ENCODE measurements at places on chromosomes 11 and 22. TPM values are rescaled to one million over a fixed set of nuclear protein-coding genes. Genes with fewer than 3 reads are reported as not detected.

- no peak for DNase-seq
Measured at GRCh38 chr11:9760193-9760575, 96.3 kb downstream of the SWAP70 start.

DNA sequence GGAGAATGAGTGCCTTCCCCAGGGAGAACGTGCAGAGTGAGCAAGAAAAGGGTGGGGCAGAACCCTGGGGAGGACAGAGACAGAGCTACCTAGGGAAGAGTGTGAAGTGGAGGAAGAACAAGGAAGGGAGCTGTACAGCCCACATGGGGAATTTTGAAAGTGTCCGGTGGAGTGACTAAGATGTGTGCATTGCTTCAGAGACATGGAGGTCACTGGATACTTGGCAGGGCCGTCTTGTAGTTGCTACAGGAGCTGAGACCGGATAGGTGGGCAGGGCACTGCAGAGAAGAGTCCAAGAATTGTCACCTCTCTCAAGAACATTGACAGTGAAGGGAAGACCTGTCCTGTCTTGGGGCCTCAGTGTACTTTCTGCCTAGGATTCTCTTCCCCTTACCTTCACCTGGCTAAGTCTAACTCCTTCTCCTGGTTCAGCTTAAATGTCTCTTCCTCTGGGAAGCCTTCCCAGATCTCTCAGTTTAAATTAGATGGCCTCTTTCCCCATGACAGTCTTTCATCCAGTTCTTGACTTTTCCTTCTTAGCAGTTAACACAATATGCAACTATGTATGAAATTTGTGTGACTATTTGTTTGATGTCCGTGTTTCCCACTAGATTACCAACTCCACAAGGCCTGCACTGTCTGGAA, 9.2 kb upstream of the P2RY6 start:
- no peak for DNase-seq

DNA sequence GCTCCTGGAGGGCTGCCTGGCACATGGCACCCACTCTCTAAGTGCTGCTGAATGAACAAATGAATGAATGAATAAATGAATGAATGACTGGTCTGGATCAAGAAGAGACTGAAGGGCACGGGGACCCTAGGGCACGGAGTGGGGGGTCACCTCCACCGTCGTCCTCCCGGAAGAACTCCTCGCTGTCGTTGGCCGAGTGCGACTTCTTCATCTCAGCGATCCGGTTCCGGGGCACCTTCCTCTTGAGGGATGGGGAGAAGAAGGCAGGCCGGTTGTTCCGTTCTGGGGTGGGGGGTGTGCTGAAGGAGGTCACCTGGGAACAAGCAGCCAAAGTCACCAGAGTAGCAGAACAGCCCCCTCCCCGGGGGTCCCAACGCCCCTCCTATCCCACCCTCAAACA, 36.0 kb downstream of the NUP50 start:
- no peak for DNase-seq

DNA sequence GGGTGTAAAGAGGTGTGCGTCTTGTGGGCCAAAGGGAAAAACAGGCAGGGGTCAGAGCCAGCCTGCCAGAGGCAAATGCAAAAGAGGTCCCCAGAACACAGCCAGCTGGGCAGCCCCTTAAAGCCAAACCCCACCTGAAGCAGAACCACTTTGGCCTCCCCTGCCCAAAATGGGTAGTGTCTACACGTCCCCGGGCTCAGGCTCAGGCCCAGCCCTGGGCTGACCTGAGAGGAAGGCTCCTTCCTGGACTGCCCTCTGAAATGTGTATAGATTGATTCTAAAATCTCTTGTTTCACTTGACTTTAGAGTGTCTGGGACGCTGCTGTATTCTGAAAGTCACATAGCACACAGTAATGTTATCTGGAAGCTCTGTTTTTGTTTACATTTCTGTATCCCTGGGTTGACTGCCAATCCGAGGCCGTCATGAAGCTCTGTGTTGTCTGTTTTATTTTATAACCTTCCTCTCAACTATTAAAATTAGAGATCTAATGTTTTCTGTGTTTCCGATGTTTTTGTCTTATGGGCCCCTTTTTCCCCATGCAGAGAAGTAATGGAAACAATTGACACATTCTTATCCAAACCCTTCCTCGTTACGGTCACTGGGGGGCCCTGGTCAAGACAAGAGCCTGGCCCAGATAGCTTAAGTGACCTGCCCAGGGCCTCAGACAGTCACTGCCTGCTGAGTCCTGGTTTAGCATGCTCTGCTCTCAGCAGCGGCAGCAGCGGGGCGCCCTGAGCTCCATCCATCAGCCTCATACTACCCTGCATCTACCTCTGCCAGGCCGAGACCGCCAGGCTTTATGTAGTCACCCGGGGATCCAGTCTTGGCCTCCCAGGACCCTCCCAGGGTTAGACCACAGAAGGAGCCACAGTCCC, 10.1 kb downstream of the OVOL1 start:
- DNase-seq = no peak

DNA sequence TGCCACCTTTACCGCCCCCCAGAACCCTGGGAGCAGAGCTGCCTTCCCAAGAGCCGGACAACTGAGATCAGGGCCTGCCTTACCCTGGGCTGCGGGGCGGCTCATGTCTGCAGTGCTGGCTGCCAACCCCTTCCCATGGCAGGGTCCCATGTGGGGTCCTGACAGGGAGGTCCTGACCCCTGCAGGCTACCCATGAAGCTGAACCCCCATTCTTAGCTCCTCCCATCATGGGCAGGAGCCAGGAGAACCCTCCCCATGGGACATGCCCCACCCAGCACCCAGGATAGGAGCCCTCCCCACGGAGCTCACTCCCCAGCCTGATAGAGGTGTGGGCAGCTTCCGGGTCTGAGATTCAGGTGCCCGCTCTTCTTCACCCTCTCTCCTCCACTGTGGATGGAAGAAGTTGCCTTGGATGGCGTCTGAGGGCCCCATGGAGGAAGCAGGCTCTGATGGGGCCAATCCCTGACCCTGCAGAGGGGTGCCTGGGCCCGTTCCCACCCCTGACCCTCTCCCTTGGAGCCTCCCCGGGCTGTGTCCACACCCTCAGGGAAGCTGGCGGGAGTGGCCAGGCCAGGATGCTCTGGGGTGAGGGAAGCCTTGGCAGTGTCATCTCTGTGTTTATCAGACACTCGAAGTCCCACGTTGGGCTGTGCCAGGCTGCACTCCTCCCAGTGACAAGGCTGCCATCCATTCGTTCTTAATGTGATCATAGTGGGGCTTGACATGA, 1508.2 kb downstream of the BRD1 start:
- DNase-seq = no peak

DNA sequence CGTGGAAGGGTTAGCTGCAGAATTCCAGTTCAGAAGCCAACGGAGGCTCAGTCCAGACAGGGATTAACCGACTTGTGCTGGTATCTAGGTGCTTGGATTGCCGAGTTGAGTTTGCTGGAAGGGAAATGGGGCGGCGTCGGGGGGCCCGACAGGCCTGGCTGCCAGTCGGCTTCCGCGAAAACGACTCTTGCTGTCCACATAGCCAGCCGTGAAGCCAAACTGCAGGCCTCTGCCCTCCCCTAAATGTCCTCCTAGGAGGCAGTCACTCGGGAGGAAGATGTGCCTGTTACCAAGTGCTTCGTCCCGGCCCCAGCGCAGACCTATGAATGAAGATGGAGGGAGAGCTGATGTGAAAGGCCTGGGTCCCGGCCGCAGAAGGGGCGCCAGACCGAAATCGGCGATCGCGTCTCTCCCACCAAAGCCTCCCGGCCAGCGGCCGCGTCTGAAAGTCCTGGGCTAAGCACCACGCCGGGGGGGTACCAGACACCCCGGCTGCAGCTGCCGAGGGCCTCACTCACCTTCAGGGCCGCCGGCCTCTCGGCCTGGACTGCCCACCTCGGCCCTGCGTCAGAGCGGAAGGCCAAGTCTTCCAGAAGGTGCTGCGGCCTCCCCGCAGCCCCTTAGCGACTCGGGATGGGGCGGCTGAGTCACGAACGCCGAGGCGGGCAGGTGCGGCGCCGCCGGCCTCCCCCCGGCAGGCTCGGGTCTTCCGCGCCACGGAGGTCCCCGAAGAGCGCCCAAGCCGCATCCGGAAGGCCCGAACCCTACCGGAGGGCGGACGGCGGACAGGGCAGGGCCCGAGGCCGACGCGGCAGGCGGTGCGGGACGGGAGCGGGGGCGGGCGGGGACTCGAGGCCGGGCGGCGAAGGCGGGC, 7.5 kb downstream of the DPAGT1 start:
- no peak for DNase-seq

DNA sequence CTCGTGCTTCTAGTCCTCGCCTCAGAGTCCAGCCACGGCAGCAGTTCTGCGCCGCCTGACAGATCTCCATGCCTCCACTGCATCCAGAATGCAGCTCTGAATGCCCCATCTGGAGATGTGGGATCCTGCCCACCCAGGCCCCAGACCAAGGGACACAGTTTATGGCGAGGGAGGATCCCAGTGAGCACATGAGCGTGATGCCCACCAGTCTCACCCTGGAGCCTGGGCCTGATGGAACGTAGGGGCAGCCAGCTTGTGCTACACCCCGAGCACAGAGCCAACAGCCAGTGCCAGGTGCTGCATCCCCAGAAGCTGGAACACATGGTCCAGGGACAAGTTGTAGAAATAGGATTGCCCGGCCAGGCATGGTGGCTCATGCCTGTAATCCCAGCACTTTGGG, 10.4 kb downstream of the IGLL1 start:
- no peak for DNase-seq

GRCh38 chr11:63595296-63595695, 18.9 kb downstream of the PLAAT3 start:
- no peak for DNase-seq

DNA sequence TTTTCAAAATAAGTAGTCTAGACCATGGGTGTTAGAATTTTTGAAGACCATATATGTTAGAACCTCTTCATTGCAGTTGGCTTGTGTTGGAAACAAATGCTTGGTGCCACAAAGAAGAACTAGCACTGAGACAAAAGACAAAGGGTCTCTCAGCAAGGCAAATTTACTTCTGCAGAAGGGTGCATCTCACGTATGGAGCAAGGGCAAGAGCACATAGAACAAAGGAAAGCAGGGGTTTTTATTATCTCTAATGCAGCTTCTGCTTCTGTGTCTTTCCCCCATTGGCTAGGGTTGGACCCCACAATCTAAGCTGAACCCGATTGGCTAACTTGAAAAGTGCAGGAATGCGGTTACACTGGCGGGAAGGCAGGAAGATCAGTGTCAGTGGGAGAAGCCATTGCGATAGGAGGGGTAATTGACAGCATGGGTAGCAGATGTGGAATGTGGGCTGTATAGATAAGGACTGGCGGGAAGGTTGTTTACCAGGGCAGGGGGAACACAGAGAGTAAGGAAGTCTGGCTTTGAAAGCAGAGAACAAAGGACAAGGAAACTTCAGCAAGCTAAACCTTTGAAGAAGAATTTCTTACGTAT, 9.2 kb upstream of the RBMXL2 start:
- no peak for DNase-seq

GRCh38 chr11:134224710-134225664, 516 bp downstream of the VPS26B start:
- peak; percentile 39 for DNase-seq

GRCh38 chr11:119417726-119418540, 5.0 kb downstream of the THY1 start:
- DNase-seq = no peak

RHOD gene
- total RNA-seq = 0.54 TPM

GRIA4 gene
- total RNA-seq = not detected

- no peak for DNase-seq
Measured at GRCh38 chr22:47796128-47796908, 1033.9 kb downstream of the TBC1D22A start.

GRCh38 chr11:30131535-30131934, 99.3 kb upstream of the FSHB start:
- no peak for DNase-seq

DNA sequence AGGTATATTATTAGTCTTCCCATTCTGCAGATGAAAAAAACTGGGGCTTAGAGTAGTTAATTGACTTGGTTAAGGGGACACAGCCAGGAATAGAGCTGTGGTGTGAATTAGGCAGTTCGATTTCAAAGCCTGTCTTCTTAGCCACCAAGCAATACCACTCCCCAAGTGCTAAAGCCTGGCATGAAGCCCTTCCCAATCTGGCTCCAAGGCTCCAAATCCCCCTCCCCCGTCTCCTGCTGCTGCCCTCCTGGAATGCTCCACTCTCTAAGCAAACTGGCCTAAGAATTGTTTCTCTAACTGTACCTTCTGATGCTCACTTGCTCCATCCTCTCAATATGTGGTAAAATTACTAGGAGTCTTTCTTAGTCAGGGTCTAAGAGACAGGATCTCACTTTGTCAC, 18.6 kb downstream of the ASCC2 start:
- no peak for DNase-seq

DNA sequence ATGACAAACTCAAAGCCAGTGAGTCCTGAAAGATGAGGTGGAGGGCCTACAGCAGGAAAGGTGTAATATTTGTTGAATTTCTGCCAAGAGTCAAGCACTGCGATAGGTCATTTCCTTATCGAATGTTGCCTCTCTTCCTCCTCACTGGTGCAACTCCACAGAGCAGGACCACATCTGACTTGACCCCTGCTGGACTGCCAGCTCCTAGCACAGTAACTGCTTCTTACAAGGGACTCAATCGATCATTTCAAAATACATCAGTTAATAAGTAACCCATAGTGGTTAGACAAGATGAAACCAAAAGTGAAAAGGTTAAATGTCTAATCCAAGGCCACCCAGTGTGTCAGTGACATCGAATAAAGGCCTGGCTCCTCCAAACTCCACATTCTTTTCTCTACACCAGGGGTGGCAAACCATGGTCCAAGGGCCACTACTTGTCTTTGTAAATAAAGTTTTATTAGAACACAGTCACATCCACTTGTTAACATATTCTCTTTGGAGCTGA, 98.5 kb upstream of the CSNK2A3 start:
- DNase-seq = no peak

- no peak for DNase-seq
Measured at GRCh38 chr22:34608540-34609115, 457.3 kb upstream of the ISX start.
